RCC 7860 (cell line): ENCODE measurements at places on chromosomes 7 and 10.

DNA sequence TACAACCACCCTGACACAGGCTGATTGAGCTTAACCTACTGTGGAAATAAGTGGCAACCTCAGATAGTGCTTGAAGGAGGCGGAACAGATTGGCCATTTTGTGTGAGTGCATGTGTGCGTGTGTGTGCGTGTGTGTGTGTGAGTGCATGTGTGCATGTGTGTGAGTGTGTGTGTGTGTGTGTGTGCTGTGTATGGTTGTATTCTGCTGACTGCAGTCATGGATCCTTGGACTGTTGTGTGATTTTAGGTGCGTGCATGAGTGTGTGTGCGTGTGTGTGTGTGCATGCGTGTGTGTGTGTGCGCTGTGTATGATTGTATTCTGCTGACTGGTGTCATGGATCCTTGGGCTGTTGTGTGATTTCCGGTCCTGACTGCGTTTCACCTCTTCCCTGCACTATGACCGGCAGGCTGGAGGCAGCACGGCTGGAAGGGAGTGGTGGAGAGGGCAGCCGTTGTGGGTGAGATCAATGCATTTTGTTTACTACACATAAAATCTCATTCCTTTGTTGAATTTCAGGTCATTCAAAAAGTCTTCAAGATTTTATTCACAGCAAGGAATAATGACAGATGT is 6.3 kb downstream of the IQCE start:
- DNase-seq = no peak

DNA sequence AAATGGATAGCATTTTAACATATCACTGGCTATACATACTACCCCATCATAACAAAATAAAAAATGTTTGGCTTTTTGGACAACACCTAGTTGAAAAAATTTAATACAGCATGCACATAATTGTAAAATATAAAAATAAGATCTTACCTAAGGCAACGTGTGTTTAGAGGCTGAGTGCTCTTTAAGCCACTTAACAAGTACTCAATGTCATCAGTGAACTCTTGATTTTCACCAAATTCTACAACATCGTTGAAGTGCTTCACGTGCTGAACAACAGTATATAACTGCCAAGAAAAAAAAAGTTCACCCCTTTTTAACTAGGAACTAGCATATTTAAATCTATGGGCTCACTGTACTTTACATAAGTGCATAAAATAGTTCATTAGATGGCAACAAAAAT is 49.5 kb downstream of the WAPL start:
- no peak for DNase-seq

DNA sequence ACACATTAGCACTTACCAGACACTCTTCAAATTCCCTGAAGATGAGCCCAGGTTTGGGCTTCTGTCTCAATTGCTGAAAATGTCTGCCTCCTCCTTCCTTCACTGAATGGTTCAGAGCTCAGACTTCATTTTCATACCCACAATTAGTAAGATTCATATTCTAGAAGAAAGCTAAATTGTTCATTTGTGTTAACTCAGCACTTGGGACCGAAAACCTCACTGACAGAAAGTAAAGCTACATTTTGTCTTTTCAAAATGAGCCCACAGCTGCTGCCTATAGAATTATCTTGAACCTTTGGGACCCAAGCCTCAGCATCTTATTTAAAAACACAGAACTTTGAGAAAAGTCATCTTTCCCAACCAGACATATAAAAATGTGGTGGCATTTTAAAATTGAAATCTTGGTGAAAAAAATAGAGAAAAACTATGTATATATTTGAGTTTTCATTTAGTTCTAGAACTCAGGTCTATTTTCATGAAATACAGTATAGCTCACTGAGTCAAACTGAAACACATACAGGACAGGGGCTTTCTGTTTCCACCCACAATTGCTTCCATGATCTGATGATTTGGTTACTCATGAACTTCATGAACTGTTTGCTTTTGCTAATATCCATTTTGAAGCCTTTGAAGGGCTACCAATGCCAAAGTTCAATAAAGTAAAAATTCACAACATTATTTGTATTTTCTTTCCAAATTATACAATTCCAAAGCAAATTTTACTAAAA is 119.1 kb upstream of the PFKP start:
- no peak for DNase-seq

GRCh38 chr7:116307253-116307652 is 96.9 kb downstream of the TES start:
- no peak for DNase-seq

DNA sequence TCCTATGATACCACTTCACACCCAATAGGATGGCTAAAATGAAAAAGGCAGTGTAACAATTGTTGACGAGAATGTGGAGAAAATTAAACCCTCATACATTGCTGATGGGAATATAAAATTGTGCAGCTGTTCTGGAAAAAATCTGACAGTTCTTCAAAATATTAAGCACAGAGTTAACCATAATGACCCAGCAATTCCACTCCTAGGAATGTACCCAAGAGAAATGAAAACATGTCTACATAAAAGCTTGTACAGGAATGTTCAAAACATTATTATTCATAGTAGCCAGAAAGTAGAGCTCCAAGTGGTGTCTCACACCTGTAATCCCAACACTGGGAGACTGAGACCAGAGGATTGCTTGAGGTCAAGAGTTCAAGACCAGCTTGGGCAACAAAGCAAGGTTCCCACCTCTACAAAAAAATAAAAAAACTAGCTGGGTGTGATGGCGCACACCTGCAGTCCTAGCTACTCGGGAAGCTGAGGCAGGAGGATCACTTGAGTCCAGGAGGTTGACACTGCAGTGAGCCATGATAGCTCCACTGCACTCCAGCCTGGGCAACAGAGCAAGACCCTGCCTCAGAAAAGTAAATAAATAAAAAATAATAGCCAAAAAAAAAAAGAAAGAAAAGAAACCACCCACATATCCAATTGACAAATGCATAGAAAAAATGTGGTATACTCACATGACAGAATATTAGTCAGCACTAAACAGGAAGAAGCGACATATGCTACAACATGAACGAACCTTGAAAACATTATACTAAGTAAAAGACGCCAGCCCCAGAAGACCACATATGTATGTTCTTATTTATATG is 5.0 kb downstream of the RHEB start:
- DNase-seq = no peak

DNA sequence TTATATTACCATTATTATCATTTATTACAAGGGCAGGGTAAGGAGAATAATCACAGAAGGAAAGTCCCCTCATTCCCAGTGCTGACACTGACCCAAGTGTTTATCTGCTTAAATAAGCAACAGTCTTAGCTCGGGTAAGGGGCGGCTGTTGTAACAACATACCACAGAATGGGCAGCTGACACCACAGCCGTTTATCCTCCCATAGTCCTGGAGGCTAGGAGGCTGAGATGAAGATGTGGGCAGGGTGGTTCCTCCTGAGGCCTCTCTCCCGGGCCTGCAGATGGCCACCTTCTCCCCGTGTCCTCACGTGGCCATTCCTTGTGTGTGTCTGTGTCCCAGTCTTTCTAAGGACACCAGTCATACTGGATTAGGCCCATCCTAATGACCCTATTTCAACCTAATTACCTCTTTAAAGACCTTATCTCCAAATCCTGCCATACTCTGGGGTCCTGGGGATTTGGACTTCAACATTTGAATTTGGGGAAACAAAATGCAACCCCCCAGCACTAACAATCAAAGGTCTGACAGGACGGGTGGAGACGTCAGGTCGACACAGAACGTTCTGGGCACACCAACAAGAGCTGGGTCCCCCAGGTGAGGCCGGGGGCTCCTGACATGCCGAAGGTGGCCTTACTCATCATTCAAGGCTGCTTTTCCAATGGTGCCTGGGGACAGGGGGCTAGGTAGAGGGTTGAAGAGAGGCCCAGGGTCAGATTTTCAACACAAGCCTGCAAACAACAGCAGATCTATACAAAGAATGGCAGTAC is 93.5 kb downstream of the TNS3 start:
- no peak for DNase-seq

DNA sequence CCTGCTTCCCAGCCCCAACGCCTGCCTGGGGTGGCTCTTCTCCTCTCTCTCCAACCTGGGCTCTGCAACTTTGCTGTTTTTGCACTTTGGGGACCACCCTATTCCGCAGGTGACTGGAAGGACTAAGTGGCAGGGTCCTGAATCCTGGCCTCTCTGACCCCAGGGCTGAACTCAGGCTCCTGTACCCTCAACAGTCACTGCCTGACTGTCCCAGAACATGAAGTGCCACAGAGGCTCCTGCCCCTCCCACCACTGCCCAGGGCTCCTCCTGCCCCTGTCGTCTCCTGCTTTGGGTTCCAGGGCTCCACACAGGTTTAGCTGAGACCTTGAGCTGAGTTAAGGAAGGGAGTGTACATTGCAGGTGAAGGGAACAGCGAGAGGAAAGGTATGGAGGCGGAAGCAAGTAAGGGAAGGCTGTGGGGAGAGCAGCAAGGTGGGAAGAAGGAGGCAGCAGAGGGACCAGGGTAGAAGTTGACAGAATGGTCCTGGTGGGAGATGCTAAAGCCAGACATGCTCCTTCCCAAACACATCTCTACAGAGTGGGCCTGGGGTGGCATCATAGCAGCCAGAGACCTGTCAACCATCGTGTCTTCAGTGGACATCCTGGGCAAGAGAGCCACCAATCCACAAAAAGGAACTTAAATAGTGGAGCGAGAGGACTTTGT is 5.7 kb upstream of the GRID1 start:
- DNase-seq = no peak

- no peak for DNase-seq
Measured at GRCh38 chr7:50629238-50629901, 64.2 kb upstream of the DDC start.

DNA sequence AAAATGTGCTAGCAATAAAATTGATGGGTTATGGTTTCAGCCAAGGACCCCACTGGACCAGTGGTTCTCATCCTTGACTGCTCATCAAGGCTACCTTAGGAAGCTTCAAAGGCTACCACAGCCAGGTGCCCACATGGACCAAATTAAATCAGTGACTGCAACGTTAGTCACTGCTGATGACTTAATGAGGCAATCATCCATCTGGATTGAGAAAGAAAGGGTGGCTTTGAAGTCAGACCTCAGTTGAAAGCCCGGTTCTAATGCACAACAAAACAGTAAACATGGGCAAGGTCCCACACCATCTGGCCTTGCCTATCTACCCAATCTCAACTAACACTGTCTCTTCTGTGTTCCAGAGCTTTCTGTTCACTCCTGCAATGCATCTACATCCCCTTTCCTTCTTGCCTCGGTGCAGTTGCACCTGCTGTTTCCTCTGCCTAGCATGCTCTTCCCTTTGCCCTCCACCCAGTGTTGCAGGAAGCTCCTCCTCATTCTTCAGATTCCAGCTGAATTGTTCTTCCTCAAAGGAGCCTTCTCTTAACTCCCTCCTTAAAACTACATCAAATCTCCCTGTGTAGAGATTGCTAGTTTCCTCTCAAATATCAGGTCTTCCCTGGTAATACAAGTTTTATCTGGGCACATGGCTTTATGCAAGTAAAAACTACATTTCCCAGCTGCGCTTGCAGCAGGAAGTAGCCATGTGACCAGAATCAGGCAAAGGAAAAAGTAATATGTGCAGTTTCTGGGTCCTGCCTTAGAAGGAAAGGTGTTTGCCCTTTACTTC is 10.3 kb upstream of the KCNK18 start:
- no peak for DNase-seq

DNA sequence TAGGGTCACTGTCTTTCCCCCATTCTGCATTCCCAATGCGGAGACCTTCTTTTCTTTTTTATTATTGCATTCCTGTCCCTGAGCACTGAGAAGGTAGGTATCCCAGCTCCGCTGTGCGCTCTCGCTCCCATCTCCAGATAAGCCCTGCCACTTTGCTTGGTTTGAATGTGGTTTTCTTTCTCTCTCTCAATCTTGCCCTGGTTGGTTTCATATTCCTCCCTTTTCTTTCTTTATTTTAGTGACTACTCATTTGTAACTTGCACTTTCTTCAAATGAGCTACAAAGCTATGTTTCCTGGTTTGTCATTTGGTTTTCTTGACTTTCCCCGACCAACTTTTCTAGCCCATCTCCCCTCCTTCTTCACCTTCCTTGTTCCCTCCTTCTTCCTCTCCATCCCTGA is 29.0 kb upstream of the HSPB1 start:
- no peak for DNase-seq

- no peak for DNase-seq
Measured at GRCh38 chr7:108777966-108778365, 208.3 kb downstream of the DNAJB9 start.

GRCh38 chr10:5968681-5969453 is 8.5 kb downstream of the IL15RA start:
- DNase-seq = no peak

- DNase-seq = no peak
Measured at GRCh38 chr7:42877862-42878261, 34.0 kb downstream of the C7orf25 start.

GRCh38 chr10:119026301-119027110 is 3.0 kb upstream of the NANOS1 start:
- no peak for DNase-seq

- no peak for DNase-seq
Measured at GRCh38 chr7:29459589-29459988, 104.0 kb upstream of the PRR15 start.

- no peak for DNase-seq
Measured at GRCh38 chr7:2577914-2578680, 19.3 kb downstream of the IQCE start.

- no peak for DNase-seq
Measured at GRCh38 chr7:31002256-31002655, 38.5 kb downstream of the GHRHR start.

GRCh38 chr10:97763411-97763810 is 8.4 kb downstream of the SFRP5 start:
- no peak for DNase-seq

DNA sequence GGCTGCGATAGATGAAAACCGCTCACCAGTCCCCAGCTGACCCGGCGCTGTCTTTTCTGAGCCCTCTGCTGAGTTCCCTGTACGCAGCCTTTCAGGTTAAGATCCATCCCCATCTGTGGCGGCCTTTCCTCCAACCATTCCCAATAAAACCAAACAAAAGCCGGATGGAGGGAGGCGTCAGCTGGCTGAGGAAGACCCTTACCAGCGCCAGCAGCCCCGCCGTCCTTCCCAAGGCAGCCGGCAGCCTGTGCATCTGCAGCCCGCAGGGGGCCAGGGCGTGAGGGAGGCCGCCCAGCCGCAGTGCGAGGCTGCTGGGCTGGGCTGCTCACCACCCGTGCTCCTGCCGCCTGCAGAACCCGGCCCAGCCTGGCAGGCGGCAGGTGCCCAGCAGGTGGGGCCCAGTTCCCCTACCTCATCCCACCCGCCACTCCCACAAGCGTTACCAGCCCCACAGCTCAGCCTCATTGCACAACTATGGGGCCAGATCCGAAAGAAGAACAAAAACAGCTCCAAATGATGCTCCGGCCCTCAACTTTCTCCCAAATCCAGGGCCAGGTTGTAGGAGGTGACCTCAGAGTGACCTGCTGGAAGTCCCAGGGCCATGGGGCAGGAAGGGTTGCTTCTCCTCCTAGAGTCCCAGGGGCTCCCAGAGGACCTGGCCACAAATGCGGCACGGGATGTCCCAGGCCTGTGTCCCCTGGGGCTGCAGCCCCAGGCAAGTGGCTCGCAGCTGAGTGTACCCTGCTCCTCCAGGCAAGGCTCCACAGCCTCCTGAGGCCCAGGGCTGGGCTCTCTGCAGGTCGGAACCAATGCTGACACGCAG is 23.8 kb downstream of the PAPOLB start:
- no peak for DNase-seq
